AG04450 (cell line): ENCODE measurements at places on chromosomes 3 and 15. TPM values are rescaled to one million over a fixed set of nuclear protein-coding genes. Genes with fewer than 3 reads are reported as not detected.

- no peak for DNase-seq
These were observed 2.3 kb downstream of the MEGF11 start for GRCh38 chr15:66251065-66251789.

GRCh38 chr3:107633327-107634098 is 110.8 kb downstream of the BBX start:
- DNase-seq = no peak

The ROBO1 gene
- polyA plus RNA-seq = 61.6 and 66.0 TPM in 2 replicates

DNA sequence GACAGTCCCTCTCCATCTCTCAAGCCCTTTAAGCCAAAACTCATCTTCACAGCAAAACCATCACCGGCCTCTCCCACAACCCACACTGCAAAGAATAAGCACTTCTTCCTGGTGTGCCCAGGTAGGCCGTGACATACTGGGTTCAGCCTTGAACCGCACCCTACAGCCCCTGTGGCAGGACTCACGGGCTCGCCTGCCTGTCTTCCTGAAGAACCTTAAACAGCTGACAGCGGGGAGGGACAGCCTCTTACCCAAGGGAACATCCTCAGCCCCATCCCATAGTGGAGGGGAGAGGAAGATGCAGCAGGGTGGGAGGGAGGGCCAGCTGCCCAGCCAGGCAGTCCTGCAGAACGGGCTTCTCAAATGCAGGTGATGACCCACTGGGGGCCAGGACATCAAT is 40.2 kb downstream of the TBC1D2B start:
- DNase-seq = no peak

DNA sequence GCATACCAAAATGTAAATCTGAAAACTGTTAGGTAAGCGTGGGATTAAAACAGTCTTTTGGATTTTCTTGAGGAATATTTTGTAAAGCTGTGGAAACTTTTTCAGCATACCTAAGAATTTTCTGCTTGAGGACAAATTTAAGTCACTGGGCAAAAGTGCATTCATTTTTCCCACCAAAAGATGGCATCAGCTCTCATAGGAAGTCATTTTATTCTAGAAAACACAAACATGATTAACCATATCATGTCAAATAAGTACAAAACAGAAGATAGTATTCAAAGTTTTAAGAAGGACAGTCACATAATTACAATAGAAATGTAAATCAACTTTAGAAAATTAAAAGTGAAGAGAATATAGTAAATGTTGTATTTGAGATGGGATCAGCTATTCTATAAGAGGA is 63.5 kb downstream of the SLC49A4 start:
- DNase-seq = no peak

GRCh38 chr15:49315391-49315823 is 107.6 kb upstream of the FGF7 start:
- DNase-seq = no peak
